ENCODE measurements at places on chromosomes 5 and 9. TPM values are rescaled to one million over a fixed set of nuclear protein-coding genes. Genes with fewer than 3 reads are reported as not detected.

The TRPM3 gene
- total RNA-seq: 0.35 TPM

The INSL4 gene
- total RNA-seq: not detected

- no peaks in the 10 kb centered on the region for H3K4me1 ChIP-seq
- no peaks in the 10 kb centered on the region for H3K27me3 ChIP-seq
- H3K27ac ChIP-seq: no peak overlapping the region
- peaks cover 34% of the 10 kb centered on the region for H3K36me3 ChIP-seq
Observed at GRCh38 chr9:92247296-92247695, 46.2 kb downstream of the IARS1 start.

GRCh38 chr9:21465859-21466518, 16.1 kb downstream of the IFNE start:
- H3K27me3 ChIP-seq: no peaks in the 10 kb centered on the region
- H3K36me3 ChIP-seq: no peaks in the 10 kb centered on the region
- H3K4me3 ChIP-seq: no peak overlapping the region
- H3K4me1 ChIP-seq: no peaks in the 10 kb centered on the region
- peak; percentile 27 for DNase-seq

DNA sequence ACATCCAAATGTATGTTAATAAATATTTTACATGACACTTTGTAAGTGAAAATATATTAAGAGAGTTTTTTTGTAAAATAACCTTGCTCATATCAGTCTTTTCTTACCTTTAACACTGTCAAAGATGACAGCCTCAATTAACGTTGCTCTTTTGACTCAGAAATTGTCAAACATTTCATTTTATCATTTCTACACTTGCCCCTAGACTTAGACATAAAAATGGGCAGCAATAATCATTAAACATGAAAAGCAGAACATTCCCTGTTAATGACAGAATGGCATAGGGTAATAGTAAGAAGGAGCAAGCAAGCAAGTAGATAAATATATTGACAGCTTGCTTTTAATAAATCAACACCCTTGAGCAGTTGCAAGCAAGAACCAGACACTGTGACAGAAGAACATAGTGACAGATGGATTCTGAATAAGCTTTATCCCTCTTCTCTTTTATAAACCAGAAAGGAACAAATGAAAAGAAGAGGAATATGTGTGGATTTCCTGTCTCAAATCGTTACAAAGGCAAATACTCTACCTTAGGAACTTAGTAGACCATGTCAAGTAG, 796.0 kb upstream of the CHD1 start:
- H3K27ac ChIP-seq: no peak overlapping the region
- H3K36me3 ChIP-seq: no peaks in the 10 kb centered on the region
- H3K4me3 ChIP-seq: no peak overlapping the region
- no peaks in the 10 kb centered on the region for H3K27me3 ChIP-seq
- no peak for DNase-seq
- no peaks in the 10 kb centered on the region for H3K4me1 ChIP-seq

DNA sequence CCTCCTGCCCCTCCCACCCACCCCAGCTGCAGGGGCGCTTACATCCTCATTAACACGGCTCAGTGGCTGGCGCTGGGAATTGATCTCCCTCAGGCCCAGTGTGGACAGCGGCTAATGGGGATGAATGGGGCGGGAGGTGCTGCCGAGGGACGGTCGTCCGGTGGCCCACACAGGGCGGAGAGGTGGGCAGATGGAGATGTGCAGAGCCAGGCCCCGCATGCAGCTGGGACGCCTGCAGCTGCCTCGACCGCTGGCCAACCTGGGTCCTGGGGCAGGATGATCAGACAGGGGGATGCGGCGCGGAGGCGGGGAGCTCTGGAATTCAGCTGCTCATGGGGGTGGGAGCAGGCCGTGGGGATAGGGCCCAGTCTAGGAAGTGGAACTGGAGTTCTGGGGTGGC, 17.6 kb downstream of the TSPAN17 start:
- H3K4me1 ChIP-seq: no peaks in the 10 kb centered on the region
- H3K27me3 ChIP-seq: no peaks in the 10 kb centered on the region
- no peak overlapping the region for H3K27ac ChIP-seq
- no peaks in the 10 kb centered on the region for H3K36me3 ChIP-seq

DNA sequence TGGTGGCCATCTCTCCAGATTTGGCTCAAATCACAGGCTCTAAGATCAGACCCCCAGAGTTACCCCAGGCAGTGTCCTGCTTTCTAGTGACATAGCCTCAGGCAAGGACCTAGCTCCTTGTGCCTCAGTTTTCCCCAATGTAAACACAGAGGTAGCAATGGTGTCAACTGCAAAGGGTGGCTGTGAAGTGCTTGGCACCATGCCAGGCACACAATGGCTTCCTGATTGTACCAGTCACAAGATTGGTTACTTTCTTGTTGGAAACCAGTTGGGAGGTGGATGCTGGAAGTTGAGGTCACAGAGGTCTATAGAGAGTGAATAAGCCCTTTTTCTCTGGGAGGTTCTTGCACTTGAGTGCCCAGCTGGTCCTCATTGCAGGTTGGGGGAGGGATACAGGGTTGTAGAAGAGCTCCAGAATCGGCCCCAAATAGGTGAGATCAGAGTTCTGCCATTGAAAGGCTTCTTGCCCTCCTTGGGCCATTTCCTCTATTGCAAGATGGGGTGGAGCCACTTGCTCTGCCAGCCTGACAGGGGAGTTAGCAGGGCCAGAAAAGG, 2.3 kb downstream of the STKLD1 start:
- peaks cover 4% of the 10 kb centered on the region for H3K4me1 ChIP-seq
- DNase-seq: no peak
- no peaks in the 10 kb centered on the region for H3K36me3 ChIP-seq
- H3K27me3 ChIP-seq: no peaks in the 10 kb centered on the region
- H3K27ac ChIP-seq: no peak overlapping the region

DNA sequence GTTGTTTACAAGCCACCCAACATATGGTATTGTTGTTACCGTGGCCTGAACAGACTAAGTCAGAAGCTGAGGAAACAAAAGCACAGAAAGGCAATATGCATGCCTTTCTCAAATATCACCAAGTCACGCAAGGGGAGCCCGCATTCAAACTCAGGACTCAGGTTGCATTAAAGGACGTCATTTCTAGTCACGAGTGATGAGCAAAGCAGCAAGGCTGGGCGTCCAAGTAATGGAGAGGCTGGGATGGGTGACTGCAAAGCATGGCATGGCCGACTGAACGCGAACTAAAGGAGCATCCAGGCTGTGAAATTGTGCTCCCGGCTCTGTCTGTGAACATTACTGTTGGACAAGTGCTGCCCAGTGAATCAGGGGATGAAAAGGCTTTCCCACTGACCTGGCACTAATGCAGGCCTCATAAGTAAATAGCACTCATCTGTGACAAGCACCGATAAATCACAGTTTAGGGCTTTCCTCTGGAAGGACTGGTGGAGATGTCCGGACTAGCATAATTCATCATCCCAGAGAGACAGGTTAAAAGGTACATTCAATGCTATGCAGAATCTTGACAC, 202.8 kb downstream of the SPOCK1 start:
- no peak for DNase-seq
- H3K4me1 ChIP-seq: no peaks in the 10 kb centered on the region
- no peak overlapping the region for H3K27ac ChIP-seq
- H3K27me3 ChIP-seq: no peaks in the 10 kb centered on the region

GRCh38 chr5:123997462-123998215, 485.7 kb downstream of the CSNK1G3 start:
- no peak overlapping the region for H3K4me3 ChIP-seq
- H3K4me1 ChIP-seq: no peaks in the 10 kb centered on the region
- no peaks in the 10 kb centered on the region for H3K27me3 ChIP-seq
- H3K27ac ChIP-seq: no peak overlapping the region
- no peaks in the 10 kb centered on the region for H3K36me3 ChIP-seq

DNA sequence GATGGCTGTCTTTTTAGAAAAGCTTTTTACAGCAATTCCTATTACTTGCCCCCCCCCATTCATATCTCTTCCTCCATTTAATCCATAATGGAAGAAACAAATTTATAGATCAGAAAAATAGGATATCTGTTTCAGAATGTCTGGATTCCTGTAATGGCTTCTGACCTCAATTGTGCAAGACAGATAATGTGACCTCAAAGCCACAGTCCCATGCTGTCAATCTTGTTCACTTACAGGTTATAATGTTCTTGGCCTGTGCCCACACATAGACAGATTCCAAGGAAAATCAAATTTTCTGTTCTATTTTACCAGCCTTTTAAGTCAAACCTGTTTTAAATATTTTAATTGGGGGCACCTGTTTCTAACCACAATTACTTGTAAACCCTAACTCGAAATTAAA, 143.4 kb downstream of the ENTREP1 start:
- H3K27me3 ChIP-seq: no peaks in the 10 kb centered on the region
- no peak overlapping the region for H3K4me3 ChIP-seq
- DNase-seq: no peak
- H3K27ac ChIP-seq: no peak overlapping the region
- H3K36me3 ChIP-seq: no peaks in the 10 kb centered on the region
- peaks cover 8% of the 10 kb centered on the region for H3K4me1 ChIP-seq

GRCh38 chr9:95429096-95429495, 87.7 kb downstream of the PTCH1 start:
- DNase-seq: no peak
- H3K27ac ChIP-seq: no peak overlapping the region
- no peak overlapping the region for H3K4me3 ChIP-seq
- H3K27me3 ChIP-seq: no peaks in the 10 kb centered on the region

DNA sequence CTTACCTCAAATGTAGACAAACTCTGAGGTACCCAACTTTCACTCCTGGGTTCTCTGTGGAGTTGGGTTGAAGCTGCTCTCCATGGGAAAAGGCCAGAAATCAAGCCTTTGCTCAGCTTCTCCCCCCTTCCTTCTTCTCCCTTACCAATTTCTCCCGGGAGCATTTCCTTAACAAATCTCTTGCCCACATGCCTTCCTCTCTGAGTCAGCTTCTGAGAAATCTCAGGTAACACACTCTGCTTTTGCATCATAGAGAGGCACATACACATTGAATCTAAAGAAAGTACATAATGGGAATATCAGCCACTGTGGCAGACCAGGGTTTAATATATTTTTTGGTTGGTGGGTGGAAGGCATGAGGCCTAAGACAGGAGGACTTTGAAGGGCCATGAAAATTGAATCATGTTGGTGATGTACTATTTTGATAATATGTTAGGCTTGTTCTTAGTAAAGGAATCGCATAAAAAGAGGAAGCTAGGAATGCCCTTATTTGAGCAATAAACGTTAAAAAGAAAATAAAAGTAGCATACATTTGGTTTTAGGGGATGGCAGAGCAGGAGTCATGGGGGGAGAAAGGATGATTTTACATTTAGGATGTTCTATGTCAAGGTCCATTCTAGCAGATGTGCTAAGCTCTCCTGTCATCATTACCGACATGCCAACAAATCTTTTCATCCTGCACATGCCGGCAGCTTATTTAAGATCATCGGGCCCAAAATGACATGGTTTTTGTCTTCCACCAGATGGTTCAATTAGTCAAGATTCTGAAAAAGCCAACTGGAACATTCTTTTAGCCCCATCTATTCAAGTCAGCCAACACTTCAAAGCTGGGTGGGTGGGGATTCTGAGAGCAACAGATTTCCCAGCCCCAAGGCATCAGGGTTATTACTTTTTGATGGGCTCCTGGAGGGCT, 199.5 kb upstream of the CLINT1 start:
- DNase-seq: no peak
- no peaks in the 10 kb centered on the region for H3K27me3 ChIP-seq

DNA sequence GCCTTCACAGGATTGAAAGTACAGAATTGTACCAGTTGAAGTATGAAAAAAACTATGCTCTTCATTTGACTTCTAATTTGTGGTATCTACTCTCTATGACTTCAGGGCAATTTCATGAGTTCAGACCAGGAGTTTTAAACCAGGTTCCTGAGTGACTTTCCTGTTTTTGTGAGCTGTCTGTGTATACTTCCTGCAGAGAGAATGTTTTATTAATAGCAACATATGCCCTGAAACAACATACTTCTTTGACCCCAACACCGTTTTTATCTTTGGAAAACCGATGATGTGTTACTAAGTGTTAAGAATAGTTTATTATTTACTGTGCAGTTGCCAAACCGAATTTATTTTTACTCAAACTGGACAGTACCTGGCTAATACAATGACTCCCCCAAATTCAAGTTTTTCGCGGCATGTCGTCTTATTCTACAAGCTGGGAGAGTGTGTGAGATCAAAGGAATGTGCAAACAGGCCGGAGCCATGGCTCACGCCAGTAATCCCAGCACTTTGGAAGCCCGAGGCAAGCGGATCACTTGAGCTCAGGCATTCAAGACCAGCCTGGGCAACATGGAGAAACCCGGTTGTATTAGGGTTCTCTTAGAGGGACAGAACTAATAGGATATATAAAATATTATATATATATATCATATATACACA, 58.7 kb upstream of the ERBIN start:
- H3K4me1 ChIP-seq: no peaks in the 10 kb centered on the region
- H3K36me3 ChIP-seq: no peaks in the 10 kb centered on the region
- DNase-seq: no peak
- H3K27me3 ChIP-seq: peaks cover 27% of the 10 kb centered on the region
- H3K4me3 ChIP-seq: no peak overlapping the region

- no peaks in the 10 kb centered on the region for H3K4me1 ChIP-seq
- DNase-seq: peak; percentile 24
- no peak overlapping the region for H3K4me3 ChIP-seq
- no peaks in the 10 kb centered on the region for H3K27me3 ChIP-seq
- H3K27ac ChIP-seq: no peak overlapping the region
Observed at GRCh38 chr9:37514999-37515398, 29.3 kb downstream of the POLR1E start.

GRCh38 chr9:7802666-7803065, 3.1 kb upstream of the DMAC1 start:
- no peak overlapping the region for H3K27ac ChIP-seq
- H3K27me3 ChIP-seq: no peaks in the 10 kb centered on the region
- no peaks in the 10 kb centered on the region for H3K36me3 ChIP-seq
- no peak overlapping the region for H3K4me3 ChIP-seq
- DNase-seq: no peak

DNA sequence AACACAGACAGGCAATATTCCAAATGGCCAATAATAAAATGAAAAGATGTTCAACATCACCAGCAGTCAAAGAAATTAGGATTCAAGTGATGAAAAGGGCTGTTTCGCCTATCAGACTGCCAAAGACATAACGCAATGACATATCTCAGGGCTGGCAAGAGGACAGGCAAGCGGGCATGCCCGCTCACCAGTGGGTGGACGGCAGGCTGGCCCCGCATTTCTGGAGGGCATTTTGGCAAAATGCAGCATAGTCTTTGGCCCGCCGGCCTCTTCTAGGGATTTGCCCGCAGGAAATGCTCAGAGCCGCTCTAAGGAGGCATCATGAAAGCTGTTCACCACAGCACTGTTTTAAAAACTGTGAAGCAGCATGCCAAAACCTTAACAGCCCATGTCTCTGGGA, 1.4 kb upstream of the PPP1R26 start:
- no peaks in the 10 kb centered on the region for H3K36me3 ChIP-seq
- no peaks in the 10 kb centered on the region for H3K4me1 ChIP-seq
- H3K4me3 ChIP-seq: no peak overlapping the region
- no peak for DNase-seq
- no peak overlapping the region for H3K27ac ChIP-seq

GRCh38 chr9:86944796-86945727, 2.2 kb downstream of the GAS1 start:
- no peak for DNase-seq
- peak overlapping the region; percentile 83 for H3K4me3 ChIP-seq
- peaks cover 46% of the 10 kb centered on the region for H3K27me3 ChIP-seq
- H3K4me1 ChIP-seq: peaks cover 5% of the 10 kb centered on the region
- no peaks in the 10 kb centered on the region for H3K36me3 ChIP-seq
- H3K27ac ChIP-seq: no peak overlapping the region
